ENCODE measurements at places on chromosomes 2 and 18.

- no peak for DNase-seq
These were observed 20.5 kb upstream of the RPL37A start for GRCh38 chr2:216478151-216478550.

DNA sequence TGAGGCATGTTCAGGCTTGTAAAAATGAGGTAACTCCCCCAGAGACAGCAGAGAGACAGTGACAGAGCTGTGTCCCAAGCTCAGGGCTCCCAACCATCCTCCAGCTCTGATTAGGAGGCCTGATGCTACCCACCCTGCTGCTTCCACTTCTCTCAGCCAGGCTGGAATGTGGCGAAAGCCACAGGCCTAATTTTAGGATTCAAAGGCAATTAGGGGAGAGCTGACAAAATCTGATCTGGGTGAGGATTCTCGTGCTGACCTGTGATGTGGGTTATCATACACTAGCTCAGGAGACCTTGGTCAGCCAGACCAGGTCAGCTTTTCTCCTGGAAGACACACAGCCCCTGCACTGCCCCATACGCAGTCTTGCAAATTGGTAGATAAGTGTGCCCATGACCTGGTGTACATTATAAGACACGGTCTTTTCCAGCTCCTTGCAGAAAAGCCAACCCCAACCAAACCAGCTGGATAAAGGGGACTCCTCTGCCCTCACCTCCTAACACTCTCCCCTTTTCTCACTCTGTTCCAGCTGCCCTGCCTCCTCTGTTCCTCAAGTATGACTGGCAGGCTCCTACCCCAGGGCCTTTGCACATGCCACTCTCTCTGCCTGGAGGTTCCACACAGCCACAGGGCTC lies 225.9 kb downstream of the MGAT5 start:
- no peak for DNase-seq

GRCh38 chr2:58239243-58239925 lies 1.7 kb downstream of the FANCL start:
- no peak for DNase-seq

GRCh38 chr2:190822043-190822442 lies 58.6 kb upstream of the GLS start:
- DNase-seq = no peak

DNA sequence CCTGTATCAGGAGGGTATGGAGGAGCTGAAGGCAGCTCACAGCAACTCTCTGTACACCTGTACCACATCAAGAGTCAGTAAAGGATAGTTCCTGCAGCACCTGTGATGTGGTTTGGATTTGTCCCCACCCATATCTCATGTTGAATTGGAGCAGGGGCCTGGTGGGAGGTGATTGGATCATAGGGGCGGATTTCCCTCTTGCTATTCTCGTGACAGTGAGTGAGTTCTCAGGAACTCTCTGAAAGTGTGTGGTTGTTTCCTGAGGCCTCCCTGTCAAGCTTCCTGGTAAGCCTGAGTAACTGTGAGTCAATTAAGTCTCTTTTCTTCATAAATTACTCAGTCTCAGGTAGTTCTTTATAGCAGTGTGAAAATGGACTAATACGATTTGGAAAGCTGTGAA lies 28.9 kb downstream of the OSBPL1A start:
- DNase-seq = no peak

GRCh38 chr2:209525834-209526281 lies 102.0 kb downstream of the MAP2 start:
- no peak for DNase-seq

DNA sequence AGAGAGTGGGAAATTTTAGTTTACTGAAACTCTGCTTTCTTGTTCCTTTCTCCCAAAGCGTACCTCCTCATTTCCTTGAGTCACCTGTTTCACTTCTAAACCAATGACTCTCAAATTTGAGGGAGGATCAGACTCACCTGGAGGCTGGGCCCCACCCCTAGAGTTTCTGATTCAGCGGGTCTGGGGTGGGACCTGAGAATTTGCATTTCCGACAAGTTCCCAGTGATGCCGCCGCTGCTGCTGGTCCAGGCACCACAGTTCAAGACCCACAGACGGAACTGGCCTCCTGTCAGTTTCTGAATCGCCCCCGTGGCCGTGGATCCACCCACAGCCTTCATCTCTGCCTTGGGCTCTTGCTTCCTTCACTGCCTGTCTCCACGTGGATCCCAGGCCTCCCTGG lies 44.9 kb upstream of the PELI1 start:
- no peak for DNase-seq

DNA sequence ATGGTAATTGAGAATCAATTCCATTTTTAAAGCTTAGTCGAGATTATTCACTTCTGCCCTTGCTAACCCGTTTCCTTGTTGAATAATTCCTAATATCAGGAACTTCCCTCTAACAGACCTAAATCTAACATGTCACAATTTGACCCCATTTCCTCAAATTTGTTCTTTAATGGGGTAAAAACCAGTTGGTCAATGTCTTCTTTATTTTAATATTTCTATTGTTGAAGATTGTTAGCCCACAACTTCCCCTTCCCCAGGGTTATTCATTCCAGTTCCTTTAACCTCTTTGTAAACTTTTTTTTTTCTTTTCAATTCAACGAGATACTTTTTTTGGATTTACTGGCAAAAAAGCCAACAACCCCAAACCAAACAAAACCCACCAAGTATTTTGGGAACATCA lies 7.3 kb downstream of the TNFRSF11A start:
- DNase-seq = no peak

DNA sequence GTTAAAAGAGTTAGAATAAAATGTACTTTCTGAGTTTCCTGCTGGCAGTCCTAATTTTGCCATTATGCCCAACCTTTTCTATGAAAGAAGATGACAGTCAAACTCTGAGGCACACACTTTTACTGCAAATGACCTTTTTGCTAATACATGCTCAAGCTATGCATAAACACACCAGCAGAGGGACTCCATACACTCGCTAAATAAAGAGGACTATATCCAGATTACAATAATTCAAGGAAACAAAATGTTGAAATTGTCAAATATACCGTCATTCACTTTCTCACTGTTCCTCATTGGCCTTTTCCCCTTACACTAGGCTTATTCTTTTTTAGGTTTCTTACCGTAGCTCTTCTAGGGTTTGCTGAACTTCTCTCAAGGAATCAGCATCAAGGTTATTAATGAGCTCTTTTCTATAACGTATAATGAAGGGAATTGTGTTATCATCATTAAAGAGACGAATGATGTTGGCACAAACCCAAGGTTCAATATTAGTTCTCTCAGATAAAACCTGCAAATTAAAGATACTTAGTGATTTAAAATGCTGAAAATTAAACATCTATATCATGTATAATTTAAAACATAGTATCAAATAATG lies 25.7 kb downstream of the SRBD1 start:
- peak; percentile 24 for DNase-seq

GRCh38 chr2:42073739-42074503 lies 26.1 kb downstream of the PKDCC start:
- DNase-seq = no peak

GRCh38 chr18:50131591-50131990 lies 63.4 kb downstream of the MYO5B start:
- no peak for DNase-seq

- DNase-seq = no peak
These were observed 17.8 kb upstream of the DGKD start for GRCh38 chr2:233336541-233336940.

DNA sequence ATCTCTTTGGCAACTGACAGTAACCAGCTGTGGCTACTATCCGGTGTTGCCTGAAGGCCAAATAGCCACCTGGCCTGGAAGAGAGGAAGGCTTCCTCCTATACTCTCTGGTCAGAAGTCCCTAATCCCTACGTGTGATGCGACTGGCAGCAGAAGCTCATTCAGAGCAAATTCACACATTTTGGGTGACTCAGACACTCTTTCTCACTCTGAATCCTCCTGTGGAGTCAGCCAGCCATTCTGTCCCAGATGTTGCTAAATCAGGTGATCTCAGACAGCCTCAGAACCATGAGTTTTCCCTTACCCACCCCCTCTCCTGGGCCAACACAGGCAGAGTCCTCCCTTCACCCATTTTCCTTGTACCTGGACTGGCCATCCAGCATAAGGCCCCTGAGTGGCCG lies 34.7 kb downstream of the CFAP53 start:
- DNase-seq = no peak

DNA sequence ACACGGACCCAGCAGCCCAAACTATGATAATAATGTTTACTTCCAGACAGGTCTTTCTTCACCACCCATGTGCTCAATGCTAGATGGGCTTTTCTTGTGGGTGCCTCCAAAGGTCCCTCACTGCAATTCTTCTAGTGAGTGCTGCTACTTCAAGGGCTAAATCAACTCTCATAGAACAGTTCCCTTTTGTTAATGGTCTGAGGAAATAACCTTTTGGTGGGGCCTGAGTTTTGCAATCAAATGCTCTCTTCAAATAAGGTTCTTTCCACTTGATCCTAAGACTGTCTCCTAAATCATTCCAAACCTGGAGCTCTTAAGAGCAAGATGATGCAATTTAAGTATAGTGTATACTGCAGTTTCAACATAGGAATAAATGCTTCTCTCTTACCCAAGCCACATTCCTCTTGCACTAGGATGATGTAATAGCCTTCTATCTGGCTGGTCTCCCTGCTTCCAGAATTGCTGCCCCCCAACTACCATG lies 6.0 kb downstream of the NEMP2 start:
- no peak for DNase-seq

- no peak for DNase-seq
These were observed 128.9 kb downstream of the HDAC4 start for GRCh38 chr2:239271882-239272281.

DNA sequence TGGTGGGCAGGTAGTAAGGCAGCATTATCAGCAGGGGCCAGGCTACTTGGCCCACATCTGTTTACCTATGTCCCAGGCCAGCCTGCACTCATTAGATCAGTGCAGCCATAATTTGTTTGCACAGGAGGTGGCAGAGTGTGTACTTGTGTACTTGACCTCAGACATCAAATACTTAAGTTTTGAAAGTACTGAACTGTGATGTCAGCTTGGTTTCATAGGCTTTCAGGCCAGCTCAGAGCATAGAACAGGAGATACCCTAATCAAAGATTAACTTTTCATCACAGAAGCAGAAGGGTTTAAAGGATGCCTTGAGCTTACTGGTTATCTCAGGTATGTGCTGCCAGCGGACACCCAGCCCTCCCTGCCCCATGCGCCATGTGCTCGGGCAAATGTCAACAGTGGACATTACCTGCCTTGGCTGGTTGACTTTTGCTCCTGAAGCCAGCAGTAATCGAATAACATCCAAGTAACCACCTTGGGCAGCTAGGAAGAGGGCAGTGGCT lies 33.2 kb downstream of the ANKRD29 start:
- DNase-seq = no peak

DNA sequence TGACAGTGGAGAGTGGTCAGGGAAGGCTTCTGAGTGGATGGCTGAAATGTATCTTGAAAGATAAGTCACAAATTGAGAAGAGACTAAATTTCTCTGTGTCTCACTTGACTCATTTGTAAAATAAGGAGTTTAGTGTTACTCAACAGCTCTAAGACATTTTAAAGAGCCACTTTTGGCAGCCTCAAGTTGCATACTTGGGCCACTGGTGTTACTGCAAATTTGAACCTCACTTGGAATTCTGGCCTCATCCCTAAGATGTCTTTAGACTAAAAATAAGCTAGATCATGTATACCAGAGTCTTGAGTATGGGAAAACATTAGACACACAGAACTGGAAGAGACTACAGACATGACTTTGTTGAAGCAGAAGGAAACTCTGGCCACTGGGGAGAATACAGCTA lies 4.5 kb upstream of the MTLN start:
- no peak for DNase-seq

DNA sequence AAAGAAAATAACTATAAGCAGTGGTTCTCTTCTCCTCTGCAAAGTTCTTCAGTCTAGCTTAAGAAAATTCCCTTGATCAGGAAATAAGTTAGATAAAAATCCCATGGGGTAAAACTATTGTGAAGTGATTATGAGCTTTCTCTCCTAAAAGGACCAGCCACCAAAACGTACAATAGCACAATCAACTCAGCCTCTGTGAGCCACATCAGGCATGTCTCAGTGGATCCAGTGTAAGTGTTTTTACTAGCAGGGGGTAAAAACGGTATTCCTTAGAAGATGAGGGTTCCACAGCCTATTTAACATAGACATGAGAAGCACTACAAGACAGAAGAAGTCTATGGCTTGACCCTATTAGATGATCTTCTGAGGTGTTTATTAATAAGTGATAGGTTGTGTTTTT lies 503.2 kb downstream of the PIK3C3 start:
- DNase-seq = no peak

- DNase-seq = no peak
These were observed 327.0 kb downstream of the PDE11A start for GRCh38 chr2:177745531-177745930.

GRCh38 chr18:41713969-41714825 lies 240.8 kb upstream of the PIK3C3 start:
- no peak for DNase-seq

GRCh38 chr2:159454185-159454584 lies 162.2 kb downstream of the BAZ2B start:
- no peak for DNase-seq

DNA sequence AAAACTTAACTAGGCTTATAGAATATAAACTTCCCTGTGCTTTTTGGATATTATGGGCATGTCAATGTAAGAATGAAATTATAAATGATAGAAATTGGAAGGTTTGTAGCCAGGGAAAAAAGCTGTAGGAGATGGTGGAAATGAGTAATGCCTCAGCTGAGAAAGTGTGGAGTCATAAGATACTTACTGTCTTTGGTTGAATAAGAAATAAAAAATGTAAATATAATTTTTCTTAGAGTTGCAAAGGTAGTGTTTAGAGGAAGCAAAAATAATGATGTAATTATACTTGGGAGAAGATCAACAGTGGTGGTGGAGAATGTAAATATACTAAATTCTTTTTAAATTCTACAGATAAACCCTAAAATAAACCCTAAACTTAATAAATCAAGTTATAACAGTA lies 26.2 kb upstream of the RND3 start:
- no peak for DNase-seq

- no peak for DNase-seq
These were observed 44.8 kb upstream of the CTDP1 start for GRCh38 chr18:79634593-79635426.

DNA sequence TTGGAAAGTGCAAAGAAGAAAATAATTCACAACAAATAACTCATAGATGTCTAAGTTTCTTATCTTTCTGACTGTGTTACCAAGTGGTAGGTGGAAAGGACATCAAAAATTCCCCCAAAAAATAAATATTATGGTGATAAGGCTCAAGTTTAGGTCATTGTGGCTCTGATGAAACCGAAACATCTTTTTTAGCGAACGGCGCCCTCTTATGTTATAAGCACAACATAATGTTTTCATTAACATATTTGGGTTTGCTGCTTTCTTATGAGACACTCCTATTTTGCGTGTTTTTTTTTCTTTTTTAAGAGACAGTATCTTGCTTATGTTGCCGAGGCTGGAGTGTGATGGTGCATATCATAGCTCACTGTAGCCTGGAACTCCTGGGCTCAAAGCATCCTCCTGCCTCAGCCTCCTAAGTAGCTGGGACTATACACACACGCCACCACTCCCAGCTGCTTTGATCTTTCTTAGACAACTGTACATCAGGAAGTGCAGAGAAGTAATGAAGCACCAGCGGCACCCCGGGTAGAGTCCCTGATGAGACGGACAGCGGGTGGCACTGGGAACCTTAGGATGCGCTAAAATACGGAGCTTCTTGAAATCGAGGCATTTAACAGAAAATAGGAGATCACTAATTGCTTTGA lies 38.5 kb upstream of the SLC35G4 start:
- no peak for DNase-seq

All from HEK293T (cell line).